Hypothalamus (tissue), 51 donors: ENCODE measurements at places on chromosomes 1 and 21.

DNA sequence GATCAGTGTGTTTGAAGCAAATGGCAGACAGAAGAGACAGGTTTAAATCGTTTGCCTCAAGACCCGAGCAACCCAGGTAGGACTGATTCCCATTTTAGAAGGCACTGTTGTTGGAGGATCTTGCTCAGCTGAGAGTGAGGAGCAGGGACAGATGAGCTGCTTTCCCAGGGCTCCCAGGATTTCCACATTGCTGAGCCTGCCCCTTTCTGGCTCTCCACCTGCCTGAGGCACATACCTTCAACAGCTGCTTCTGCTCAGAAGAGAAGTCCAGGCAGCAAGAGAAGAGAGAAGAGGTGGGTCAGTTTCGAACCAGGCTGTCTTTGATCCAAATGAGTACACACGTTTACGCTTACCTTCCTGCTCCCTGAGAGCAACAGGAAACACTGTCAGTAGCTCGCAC lies 5.7 kb downstream of the TNNT2 start:
- no peak for DNase-seq

DNA sequence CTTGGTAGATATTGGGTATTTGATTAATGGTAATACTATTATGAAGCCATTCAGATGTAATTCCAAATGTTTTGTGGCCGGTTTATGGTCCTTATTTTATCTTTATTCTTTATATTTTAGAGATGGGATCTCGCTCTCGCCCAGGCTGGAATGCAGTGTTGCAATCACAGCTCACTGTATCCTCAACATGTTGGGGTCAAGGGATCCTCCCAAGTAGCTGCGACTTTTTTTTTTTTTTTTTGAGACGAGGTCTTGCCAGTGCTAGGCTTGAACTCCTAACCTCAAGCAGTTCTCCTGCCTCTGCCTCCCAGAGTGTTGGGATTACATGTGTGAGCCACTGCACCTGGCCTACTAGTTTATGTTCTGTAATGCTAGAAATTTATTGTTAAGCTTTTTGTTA lies 4.7 kb downstream of the DDI2 start:
- DNase-seq, result no peak

GRCh38 chr1:27592931-27593677 lies 10.8 kb downstream of the AHDC1 start:
- no peak for DNase-seq

DNA sequence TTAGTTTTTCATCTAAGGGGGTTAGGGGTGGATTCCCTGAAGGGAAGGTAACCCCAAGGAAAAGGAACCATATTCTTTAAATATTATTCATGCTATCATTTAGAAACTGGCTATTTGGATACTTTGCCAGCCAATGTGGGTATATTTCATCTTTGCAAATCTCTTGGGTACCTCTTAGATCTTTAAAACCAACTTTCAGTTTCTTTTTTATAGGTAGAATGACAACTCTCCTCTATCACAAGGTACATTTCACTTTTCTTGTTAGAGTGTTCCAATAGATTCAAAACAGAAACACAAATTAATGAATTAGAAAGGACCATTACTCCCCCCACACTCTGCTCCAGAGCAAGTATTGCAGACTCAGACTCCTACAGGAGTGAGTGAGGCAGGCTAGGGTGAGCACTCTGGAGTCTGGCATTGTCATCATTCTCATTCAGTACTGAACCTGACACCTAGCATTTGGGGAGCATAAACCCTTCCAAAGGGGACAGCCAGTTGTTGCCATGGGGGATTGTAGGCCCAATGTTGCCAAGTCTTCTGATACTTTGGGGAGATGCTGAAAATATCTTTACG lies 43.0 kb downstream of the MACO1 start:
- no peak for DNase-seq

GRCh38 chr1:11693024-11693590 lies 1.6 kb downstream of the DRAXIN start:
- DNase-seq, result no peak

- DNase-seq, result no peak
Observed at GRCh38 chr1:22447621-22448111, 4.0 kb upstream of the ZBTB40 start.

DNA sequence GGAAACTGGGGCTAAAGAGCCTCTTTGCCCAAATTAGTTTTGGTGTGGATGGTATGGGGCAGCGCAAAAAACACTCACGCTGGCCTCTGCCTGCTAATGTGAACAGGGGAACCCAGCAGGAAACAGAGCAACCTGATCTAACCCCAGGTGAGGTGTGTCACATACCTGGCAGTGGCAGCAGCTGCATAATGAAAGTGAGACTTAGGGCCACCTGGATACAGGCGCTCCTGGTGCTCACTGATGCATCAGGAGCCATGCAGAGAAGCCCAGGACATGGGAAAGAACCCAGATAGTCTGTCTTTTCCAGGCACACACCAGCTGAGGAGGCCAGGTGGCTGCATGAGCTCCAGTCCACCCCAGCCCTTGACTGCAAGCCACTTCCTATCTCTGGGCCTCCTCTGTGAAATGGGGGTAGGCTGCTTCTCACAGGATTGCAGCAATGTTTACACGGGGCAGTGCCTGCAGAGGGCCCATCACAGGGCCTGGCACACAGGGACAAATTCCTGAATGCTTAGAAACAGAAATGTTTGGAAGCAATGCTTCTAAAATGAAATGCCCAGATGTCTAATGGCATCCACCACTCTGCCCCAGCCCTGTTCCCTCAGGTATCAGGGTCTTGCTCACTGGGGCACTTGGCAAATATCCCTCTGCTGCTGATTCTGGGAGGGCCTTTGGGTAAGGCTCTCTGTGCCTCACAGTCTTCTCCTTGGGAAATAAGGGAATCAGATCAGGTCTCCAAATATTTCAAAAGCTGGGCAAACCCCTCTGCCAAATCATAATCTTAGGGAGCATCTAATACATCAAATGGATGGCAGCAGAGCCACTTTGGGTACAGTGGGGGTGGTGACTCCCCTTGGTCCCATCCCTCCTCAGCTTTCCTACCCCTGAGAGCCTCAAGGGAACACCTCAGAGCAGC lies 19.9 kb downstream of the DHCR24 start:
- no peak for DNase-seq

- no peak for DNase-seq
Observed at GRCh38 chr1:75502776-75503175, 108.1 kb downstream of the SLC44A5 start.

- DNase-seq, result no peak
Observed at GRCh38 chr1:56483104-56483503, 96.3 kb downstream of the PLPP3 start.

DNA sequence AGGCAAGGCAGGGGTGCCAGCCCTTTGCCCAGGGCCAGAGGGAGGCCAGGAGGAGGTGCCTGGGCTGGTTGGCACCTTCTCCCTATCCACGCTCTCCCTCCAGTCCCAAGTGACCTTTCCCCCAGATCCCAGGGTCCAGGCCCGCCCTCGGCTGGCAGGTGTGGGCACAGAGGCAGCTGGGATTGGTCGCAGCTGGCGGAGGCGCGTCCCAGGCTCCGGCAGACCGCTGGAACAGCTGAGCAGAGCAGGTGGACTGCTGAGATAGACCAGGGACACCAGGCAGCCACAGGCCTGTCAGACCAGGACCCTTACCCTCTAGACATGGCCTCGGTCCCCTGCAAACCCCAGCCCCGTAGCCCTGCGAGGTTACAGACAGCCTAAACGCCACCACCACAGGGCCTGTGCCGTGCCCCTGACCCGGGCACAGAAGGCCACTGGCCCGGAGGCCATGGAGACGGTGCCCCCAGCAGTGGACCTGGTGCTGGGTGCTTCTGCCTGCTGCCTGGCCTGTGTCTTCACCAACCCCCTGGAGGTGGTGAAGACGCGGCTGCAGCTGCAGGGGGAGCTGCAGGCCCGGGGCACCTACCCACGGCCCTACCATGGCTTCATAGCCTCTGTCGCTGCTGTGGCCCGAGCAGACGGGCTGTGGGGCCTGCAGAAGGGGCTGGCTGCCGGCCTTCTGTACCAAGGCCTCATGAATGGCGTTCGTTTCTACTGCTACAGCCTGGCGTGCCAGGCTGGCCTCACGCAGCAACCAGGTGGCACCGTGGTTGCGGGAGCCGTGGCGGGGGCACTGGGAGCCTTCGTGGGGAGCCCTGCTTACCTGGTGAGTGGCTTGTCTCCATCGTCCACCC lies at the start of gene SLC25A34:
Gene SLC25A34 (plus strand): TSS at position 221 of the 854 bp plus-strand sequence. CDS start 228 bp downstream, at position 449.
- DNase-seq, result no peak

DNA sequence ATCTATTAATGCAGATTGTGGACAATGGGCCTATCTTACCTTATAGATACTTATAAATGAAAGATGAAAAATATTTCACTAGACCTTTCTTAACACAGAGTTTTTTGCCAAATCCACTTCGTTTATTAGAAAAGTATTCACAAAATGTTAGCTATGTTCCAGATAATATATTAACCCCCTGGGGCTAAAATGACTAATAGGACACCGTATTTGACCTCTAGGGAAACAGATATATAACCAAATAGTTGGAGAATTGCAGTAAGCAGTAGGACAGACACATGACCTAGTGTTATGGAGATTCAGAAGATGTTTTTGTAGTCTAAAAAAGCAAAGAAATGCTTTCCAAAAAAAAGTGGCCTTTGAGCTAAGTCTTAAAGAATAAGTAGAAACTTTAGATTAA lies 106.9 kb downstream of the SEC16B start:
- DNase-seq, result no peak

DNA sequence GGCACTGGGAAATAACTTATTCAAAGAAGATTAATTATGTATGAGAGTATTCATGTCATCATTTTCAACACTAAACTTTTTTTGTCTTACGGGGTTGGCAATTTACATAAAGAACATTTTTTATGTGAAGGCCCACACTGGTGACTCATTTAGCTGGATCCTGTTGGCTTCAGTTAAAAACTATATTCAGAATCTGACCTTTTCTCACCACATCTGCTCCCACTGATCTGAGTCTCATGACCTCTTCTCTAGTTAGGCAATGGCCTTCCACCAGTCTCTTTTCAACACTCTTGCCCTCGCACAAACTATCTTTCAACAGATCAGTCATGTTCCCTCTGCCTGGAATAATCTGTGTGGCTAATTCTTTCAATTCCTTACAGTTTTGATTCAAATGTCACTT lies 53.4 kb downstream of the TMPRSS15 start:
- no peak for DNase-seq

- no peak for DNase-seq
Observed at GRCh38 chr1:19357299-19357986, 45.3 kb downstream of the SLC66A1 start.

DNA sequence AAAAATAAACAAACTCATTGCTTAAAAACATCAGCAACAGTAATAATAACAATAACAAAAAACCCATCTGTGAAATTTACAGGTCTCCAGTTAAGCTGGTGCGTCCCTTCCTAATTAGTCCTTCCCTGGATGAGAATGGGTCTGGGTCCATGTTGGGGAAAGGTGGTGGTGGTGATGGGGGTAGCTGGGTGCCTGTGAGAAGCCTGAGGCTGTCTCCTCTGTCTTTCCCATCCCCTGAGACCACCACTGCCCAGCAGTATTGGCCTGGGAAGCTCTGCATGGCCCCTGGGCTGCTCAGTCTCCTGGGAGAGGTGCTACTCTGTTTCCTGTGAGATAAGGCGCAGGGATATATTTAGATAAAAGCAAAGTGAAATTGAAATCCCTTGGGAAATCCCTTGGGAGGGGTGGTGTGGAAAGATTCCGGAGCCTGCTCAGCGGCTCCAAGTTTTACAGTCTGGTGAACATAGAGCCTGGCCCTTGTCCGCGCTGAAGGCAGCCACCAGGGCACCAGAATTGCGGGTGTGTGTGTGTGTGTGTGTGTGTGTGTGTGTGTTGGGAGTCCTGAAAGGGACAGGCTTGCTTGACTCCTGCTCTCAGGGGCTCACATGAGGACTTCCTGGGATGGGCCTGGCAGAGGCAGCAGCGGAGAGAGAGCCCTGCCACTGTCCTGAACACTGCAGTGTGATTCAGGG lies 150.2 kb downstream of the FOXD2 start:
- DNase-seq, result no peak

DNA sequence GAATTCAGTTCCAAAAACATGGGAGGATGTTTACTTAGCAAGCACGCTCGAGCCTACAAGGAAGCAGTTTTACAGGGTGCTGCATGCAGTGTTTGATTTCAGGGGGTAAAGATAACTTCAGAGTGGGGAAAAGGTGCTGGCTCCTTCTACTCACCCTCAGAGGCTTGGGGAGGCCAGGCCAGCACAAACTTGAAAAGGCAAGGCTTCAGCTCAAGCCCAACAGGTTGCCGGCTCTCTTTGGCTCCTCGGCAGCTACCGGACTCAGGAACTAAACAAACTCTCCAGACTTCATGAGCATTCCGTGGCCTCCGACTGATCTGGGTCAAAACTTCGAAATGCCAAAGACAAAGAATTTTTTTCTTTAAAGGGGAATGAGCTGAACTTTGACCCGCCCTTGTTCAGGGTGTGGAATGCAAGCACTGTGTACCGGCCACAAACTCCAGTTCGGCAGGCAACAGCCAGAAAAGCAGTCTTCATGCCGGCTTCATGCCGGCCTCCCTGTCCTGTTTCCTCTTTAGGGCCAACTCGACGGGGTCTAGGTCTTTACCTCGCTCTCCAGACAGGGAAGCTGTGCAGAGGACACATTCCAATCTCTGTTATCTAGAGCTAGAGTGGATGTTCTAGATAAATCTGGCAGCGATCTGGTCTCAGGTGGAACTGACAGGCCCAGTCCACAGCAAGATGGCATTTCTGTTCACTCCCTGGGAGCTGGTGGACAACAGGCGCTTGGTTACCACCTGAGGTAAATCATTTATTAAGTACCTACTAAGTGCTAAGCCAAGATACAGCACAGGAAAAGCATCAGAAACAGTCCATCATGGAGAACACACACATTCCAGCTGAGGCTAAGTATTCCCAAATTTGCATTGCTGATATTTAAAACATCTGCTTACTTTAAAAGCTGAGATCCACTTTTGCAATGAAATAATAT lies 75.0 kb downstream of the CD46 start:
- no peak for DNase-seq

DNA sequence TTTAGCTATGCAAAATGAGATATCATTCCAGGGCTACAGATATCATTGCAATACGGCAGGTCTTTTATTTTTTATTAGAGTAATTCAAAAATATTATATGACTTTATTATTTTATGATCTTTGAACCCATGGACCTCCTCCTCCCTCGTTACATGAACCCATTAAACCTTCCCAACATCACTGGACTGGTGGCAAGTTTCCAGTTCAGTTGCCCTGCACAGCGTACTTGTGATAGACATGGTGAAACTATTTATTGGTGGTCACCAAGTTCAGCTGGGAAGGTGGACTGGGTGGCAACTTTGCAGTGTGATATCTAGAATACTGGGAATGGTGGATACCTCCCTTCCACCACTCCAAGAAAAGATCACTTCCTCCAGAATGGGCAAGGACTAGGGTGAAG lies 52.5 kb downstream of the SLC30A10 start:
- no peak for DNase-seq
